ENCODE measurements at places on chromosomes 2 and 18. TPM values are rescaled to one million over a fixed set of nuclear protein-coding genes. Genes with fewer than 3 reads are reported as not detected.

Gene RBM44
- not detected for total RNA-seq

Gene TEX44
- not detected for total RNA-seq

Gene GNAL
- total RNA-seq: 17.6 TPM

Gene PPIG
- total RNA-seq: 21.9 TPM

Gene CAD
- total RNA-seq: 59.3 TPM

Gene SLC19A3
- 0.08 TPM for total RNA-seq

Gene IL1RN
- total RNA-seq: 16.9 TPM

Gene REG3G
- total RNA-seq: not detected

Gene GALNT3
- 89.5 TPM for total RNA-seq

Gene CPLX4
- not detected for total RNA-seq

Gene SCYGR3
- not detected for total RNA-seq

Gene G6PC2
- total RNA-seq: not detected

Gene SLC1A4
- 41.2 TPM for total RNA-seq

Gene ATOH8
- not detected for total RNA-seq

Gene RMDN2
- 1.7 TPM for total RNA-seq

Gene SULT6B1
- total RNA-seq: not detected

Gene SCYGR4
- not detected for total RNA-seq

Gene CCDC178
- not detected for total RNA-seq

Gene MLPH
- total RNA-seq: 9.9 TPM

Gene NYAP2
- not detected for total RNA-seq

Gene B4GALT6
- 7.7 TPM for total RNA-seq

Gene SRBD1
- total RNA-seq: 13.0 TPM

Gene EVA1A
- 33.5 TPM for total RNA-seq

Gene EVX2
- total RNA-seq: not detected

Gene RUFY4
- not detected for total RNA-seq

Gene DLGAP1
- not detected for total RNA-seq

Gene STARD6
- total RNA-seq: not detected

Gene GEN1
- total RNA-seq: 12.0 TPM

Gene GULP1
- total RNA-seq: 10.3 TPM

Gene BIN1
- 26.1 TPM for total RNA-seq

Gene OSBPL1A
- total RNA-seq: 22.4 TPM

Gene BMPR2
- total RNA-seq: 13.7 TPM

Gene FAM228A
- not detected for total RNA-seq

Gene KCNS3
- 20.9 TPM for total RNA-seq

Gene SGO2
- total RNA-seq: 20.2 TPM

Gene MAL
- 0.23 TPM for total RNA-seq

Gene GNLY
- total RNA-seq: not detected

Gene C2orf80
- not detected for total RNA-seq

Gene CHST10
- 5.6 TPM for total RNA-seq

Gene VWA3B
- 0.08 TPM for total RNA-seq

Gene SAG
- total RNA-seq: not detected

Gene ANKRD23
- total RNA-seq: 0.78 TPM

Gene EPB41L3
- total RNA-seq: 0.15 TPM

Gene ARL5A
- 34.0 TPM for total RNA-seq

Gene NOSTRIN
- not detected for total RNA-seq

Gene MROH2A
- total RNA-seq: not detected

Gene LONRF2
- not detected for total RNA-seq

Gene ECEL1
- total RNA-seq: not detected

Gene C2orf78
- total RNA-seq: not detected

Gene IL1F10
- 0.08 TPM for total RNA-seq

Gene IL18R1
- 2.1 TPM for total RNA-seq

Gene FHOD3
- total RNA-seq: 7.5 TPM

Gene SLC38A11
- total RNA-seq: not detected

Gene STPG4
- not detected for total RNA-seq

Gene SOWAHC
- total RNA-seq: 61.0 TPM

Gene SLC35F6
- 46.9 TPM for total RNA-seq

Gene UGT1A4
- total RNA-seq: not detected

All from hair follicular keratinocyte (primary cell).